ENCODE measurements at places on chromosomes 6 and 20.

- DNase-seq: no peak
Measured at GRCh38 chr20:11447371-11448100, 470.2 kb upstream of the BTBD3 start.

DNA sequence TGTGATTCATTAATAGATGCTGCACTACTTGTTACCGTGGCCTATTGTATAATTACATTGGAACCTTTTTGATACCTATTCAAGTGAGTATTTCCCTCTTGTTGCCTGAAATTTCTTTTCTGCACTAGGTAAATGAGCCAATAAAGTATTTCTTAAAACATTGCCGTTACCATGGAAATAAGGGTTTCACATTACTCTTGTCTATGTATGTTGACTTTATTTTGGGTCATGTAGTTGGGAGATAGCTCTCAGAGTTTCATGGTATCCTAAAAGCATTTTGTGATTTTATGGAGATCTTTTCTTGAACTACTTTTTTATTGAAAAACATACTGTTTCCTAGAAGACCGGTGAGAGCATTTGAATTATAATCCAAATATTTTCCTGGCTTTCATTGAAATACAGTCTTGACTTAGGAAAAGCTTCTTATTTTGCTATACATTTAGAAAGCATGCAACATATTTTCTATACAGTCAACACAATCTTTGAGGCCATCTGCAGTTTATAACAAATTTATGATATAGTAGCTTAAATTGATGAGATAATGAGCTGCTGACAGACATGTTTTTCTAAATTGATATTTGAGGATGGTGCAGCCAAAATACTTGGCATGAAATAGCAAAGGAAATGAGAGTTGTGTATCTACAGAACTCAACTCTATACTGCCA lies 650.4 kb downstream of the RFPL4B start:
- DNase-seq: no peak

DNA sequence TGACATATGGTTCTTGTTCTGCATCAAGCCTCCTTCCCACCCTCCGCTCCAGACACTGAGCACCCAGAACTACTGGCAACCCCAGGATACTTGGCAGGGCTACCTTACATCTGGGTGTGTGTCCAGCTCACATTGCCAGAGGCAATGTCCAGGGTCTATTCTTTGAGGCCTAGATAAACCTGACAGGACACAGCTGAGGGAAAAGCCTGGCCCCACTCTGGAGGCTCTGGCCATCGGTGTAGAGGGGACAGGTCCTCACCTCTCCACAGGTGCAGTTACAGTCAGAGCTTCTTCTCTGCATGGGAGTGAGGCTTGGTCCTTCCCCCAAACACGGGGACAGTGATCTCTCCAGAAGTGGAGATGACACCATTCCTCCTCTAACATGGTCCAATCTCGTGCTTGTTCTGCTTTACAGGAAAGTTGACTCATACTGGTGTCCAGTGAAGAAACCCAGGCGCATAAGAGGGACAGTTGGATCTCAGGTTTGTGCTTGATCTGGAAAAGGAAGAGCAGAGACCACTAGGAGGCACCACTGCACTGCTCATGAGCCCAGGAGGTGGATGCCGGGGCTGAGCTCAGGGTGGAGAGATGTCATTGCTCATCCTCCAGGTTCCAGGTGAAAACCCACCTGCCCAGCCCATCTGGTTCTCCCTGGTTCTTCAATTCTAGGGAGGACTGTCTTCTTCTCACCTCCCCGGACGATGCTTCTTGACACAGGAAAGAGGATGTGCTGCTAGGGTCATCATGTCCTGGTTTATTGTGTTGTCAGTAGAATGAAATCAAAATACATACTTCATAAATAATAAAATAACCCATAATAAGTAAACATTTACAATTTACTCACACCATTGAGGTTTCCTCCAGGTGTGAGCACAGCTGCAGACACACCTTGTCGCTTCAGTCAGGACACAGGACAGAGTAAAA lies 14.7 kb downstream of the HLA-F start:
- DNase-seq: peak; percentile 84

DNA sequence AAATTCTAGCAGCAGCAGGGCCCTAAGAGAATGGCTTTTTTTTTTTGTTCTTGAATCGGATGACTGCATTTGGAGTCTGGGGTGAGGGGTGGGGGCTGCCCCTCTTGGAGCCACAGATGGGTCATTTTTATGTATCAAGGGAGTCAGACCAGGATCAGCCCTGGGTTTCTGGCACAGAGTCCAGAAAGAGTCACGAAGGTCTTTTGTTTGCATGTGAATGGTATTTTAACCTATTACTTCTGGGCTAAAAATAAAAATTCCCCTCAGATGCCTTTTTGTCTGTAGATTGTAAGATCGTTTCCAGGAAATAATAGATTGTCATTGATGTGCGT lies 72.5 kb downstream of the PHACTR3 start:
- no peak for DNase-seq

GRCh38 chr20:8260837-8261251 lies 128.8 kb downstream of the PLCB1 start:
- DNase-seq: no peak

DNA sequence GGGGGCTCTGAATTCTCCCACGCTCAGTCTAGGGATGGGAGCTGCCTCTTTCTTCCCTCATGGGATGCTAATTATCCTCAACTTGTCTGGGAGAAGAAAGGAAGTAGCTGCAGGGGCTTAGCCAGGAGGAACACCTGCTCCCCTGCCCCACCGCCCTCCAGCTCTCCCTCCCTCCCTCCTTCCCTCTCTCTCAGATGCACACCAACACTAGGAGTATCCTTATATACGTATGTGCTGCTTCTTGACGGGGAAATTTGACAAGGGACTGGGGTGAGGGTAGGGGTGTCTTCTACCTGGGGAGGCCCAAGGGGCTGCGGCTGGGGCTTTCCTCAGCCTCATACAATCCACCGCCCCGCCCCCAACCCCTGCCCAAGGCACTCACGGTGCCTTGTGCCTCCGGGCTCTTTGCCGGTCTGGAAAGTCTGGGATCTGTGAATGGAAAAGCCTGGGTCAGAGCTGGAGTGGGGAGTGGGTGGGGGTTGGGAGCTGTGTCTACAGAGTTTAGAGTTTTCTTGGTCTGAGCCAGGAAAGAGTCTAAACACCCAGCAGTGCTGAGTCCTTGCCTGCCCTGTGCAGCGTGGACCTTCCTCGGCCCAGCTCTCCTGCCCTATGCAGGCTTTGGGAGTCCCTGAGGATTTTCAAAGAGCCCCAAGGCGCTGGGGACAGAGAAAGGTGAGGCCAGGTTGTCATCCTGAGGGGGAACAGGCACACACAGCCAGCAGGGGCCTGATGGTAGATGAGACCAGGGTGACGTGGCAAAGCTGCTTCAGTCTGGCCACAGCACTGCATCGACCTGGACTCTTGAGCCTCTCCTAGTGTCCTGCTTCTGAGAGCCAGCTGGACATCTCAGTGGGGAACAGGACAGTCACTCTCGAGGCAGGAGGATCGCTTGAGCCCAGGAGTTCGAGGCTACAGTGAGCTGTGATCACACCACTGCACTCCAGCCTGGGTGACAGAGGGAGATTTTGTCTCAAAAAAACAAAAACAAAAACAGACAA lies 29.3 kb upstream of the EMILIN3 start:
- DNase-seq: no peak

- no peak for DNase-seq
Measured at GRCh38 chr6:50714487-50715379, 1.4 kb downstream of the TFAP2D start.

DNA sequence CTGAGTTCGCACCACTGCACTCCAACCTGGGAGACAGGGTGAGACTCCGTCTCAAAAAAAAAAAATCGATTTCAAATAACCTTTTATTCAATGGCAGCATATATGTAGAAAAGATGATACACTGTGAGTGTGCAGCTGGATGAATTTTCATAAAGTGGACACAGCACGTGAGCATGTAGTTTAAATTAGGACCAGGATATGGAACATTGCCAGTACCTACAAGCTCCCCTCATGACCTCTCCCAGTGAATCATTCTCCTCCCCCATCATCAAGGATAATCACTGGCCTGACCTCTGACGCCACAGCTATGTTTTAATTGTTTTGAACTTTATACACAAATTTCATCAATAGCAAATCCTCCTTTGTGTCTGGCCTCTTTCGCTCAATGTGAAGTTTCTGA lies 53.8 kb upstream of the HDAC2 start:
- no peak for DNase-seq

- DNase-seq: peak; percentile 57
Measured at GRCh38 chr20:17646961-17647301, 35.1 kb downstream of the RRBP1 start.

DNA sequence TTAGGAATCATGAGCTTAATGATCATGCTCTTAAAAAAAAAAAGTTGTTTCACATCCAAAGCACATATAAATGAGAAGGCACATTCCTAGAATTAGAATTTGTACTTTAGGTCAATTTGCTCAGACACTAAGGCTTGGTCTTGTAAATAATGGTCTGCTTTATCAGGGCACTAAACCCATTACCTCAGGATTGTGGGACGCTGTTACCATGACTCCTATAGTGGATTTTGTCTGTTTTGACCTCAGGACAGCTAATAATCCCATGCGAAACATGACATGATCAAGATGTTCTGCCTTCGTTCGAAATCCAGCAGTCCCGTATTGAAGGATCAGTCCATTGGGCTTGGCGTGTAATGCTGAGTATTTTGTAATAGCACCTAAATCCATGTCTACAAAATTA lies 2.4 kb downstream of the PGM3 start:
- no peak for DNase-seq

DNA sequence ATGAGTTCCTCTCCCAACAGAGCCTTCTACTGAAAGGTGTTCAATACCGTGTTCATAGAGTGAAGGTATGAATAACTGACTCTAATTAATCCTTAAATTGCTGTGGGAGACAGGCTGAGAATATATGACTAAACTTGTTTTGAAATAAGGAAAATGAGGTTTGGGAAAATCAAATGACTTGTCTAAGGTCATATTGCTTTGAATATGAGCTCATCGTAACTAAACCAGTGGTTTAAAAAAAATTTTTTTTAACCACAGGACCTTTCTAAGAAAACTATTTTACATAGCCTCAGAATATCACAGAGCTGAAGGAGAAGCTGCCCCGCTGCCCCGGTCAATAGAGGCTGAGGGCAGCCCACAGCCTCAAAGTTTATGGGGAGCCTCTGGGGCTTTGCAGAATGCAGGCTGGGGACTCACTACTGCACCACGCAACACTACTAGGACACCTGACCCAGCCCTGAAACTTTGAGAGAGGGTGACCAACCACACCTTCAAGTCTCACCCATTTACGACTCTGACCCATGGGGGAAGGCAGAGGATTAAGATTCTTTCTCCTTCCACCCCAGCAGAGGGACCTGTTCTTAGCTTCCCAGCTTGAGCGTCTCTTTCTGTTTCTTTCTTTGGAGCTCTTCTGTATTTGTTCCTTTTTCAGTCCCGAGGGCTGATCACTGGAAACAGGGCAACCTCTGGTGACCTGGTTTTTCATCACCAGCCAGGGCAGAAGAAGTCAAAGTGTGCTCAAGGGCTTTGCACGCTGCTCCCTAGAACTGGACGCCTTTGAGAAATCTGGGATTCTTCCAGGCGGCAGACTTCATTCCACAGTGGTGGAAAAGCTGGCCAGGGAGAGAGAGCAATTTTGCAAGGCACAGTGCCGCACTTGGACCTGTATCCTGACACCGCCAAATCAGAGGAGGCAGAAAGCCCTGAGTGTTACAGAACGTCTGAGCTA lies 220.2 kb downstream of the ATXN1 start:
- peak; percentile 70 for DNase-seq

DNA sequence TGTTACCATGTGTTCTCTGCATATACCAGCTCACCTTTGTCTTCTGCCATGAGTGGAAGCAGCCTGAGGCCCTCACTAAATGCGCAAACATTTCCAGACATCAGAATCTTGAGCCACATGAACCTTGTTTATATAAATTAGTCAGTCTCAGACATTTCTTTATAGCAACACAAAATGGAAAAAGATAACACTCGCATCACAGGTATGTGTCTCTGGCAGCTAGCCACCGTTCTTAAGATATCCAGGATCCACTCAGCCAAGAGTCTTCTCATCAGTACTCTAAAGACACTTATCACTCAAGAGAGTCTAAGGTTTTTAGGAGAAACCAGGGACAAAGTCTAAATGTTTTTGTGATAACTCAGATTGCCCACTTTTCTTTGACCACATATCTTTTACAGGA lies 43.1 kb upstream of the HLA-A start:
- no peak for DNase-seq

DNA sequence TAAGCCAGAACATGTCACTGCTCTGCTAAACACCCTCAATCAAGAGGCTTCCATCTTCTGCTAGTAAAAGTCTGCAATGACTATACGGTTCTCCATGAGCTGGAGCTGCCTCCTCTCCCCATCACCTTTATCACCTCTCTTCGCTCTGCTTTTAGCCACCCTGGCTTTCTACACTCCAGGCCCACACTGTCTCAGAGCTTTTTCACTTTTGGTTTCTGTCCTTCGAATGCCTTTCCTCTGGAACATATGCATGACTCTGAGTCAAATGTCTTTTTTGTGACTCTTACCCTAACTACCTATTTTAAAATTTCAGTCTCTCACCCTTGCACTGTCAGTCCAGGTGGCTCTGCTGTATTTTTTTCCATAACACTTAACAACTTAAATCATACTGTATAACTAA lies 525.4 kb upstream of the RNF217 start:
- DNase-seq: no peak

DNA sequence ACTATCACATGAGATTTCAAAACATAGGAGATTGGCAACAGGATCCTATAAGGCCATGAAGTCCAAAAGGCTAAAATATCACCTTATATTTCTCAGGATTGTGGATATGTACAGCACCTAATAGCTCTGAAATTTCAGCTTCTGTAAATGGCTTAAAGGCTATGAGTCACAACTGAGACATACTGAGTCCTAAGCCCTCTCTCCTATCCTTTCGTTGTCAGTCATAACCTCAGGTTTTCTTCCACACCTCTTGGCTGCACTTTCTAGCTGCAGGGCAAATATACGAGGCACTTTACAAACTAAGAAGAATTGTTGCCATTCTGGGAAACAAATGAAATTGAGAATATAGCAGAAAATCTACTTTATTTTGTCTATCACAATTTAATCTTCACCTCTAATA lies 969.9 kb upstream of the EPHA7 start:
- no peak for DNase-seq

DNA sequence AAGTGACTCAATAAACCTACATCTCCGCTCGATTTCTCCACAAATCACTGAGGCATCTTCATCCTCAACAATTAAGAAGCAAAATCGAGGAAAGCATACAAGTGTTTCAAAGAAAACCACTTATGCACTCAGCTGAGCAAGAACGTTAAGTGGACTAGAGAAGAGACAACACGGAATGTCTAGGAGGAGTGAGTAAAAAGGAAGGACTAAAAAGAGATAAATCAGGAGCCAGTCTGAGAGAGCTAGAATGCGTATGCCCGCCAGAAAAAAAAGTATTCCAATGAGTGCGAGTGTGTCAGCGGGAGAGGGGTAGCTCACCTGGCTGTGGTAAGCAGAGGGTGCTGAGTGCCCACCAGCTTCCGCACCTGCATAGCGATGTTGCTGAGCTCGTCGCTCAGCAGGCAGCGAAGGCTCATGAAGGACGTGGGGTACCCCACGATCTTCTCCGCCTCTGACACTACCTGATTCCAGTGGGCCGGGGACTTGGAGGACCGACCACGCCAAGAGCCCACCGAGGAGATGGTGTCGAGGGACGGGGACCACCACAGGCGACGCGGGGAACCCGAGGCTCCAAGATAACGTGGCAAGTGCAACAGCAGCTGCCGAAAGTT lies 587 bp downstream of the PDSS2 start:
- DNase-seq: no peak

GRCh38 chr6:132648356-132648755 lies 10.6 kb downstream of the TAAR1 start:
- DNase-seq: no peak

GRCh38 chr6:87656857-87657256 lies 45.2 kb downstream of the AKIRIN2 start:
- no peak for DNase-seq
